Fibroblast of the conjunctiva (primary cell): ENCODE measurements at places on chromosomes 3 and 15.

- DNase-seq = no peak
These were observed 311.7 kb upstream of the SEMA6D start for GRCh38 chr15:47405365-47406162.

- DNase-seq = no peak
These were observed 3.9 kb downstream of the LXN start for GRCh38 chr3:158668506-158668905.

DNA sequence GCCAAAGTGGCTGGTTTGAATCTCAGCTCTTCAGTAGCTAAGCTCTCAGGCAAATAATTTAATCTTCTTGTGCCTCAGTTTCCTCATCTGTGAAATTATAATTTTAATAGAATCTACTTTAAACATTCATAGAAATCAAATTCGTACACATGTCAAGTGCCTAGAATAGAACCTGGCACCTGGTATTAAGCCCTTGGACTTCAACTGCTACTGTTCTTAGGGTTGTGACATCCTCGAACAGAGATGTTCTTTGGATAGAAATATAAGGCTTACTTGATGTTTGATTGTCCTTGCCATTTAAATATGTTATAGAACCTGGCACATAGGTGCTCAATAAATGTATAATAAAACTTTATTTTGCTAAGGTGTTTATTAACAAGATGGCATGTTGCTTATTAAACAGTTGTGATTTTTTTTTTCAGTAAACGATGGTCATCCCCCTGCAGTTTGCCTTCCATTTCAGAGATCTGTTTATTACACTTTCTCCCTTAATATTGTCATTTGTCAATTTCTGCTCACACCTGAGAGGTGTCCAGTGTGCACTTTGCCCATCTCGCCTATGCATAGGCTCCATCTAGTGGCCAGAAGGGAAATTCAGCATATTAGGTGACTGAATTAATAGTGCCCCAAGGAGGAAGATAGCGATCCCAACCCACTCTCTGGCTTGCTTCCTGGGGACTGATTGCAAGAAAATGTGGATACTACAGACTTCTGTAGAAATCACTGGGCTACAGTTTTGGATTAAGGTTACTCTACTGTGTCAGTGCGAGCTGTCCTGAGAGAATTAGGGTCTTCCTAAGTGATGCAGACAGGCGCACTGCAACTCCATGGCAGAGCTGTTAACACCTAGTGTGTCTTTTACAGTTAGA lies 10.7 kb downstream of the IGF1R start:
- no peak for DNase-seq

DNA sequence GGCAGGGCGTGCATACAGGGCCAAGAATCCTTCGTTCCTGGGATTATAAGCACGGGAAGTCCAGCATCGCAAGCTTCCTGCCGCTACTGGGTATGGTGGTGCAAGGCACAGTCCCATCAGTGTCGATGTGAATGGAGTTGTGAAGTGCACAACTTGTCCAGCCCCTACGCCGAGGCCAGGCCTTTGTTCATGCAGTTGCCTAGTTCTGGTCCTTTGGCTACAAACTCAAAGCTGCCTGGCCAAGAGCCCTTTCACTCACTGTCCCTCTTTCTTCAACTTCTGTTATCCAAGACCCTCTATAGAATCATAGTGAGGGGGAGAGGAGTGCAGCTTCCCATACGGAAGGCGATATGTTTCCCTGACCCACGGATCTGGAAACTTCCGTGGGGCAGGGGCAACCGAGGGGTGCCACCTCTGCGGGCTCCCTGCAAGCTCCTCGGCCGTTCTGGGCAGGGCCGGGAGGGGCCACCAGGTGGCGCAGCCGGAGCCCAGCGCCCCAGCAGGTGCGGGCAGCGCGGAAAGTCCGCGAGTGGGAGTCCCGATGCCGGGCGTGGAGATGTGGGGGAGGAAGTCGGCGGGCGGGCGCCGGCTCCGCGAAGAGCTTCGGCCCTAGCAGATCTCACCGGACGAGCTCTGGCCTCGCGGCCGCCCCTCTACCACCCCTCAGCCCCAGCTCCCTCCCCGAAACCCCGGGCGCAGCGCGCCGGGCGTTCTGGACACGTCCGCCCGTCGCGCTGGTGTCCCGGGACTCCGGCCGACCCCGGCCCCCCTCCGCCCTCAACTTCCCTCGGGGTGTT lies 693 bp downstream of the RASGRP1 start:
- DNase-seq = no peak

GRCh38 chr3:146747051-146747450 lies 141.9 kb upstream of the PLSCR5 start:
- no peak for DNase-seq

DNA sequence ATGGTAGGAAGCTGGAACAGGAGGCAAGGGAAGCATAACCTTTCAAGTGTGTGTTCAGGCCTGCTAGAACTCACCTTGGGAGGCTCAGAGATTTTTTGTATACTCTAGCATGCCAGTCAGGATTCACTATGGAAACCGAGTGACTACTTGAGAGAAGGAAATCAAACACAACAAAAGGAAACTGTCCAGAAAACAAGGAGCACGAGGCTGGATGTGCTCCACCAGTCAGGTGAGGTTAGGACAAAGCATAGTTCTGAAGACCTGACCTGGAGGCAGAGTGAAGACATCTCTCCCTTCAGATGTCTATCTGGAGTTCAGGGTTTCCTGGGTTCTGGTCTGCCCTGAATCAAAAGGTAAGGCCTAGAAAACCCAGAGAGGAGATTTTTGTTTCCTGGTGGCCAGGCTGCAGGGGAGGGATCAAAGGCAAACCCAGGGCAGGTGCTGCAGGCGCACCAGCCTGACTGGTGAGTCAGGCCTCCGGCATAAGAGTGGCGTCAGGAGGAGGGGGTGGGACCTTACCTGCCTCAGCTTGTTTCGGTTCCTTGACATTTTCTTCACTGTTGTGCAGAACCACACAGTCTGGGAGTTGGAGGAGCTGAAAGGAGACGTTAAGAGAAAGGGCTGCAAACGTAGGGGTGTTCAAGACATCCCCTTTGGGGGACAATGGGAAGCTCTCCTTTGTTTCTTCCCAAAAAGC lies 52.2 kb upstream of the OSBPL11 start:
- DNase-seq = no peak

DNA sequence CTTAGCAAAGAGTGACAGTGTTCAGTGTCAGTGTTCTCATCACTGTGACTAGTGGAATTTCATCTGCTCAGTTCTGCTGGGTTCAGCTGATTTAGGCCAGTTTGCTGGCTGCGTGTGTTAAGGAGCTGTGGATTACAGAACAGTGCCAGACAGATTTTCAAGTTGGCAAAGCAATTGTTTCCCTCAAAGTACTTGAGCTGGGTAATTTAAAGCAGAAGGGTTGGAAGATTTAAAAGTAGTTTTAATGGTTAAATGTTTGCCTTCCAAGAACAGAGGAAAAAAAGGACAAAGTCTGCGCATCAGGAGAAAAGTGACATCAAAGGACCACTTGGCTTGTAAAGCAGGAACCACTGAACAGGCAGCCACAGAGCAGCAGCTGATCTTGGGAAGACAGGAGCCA lies 8.7 kb downstream of the ESYT3 start:
- DNase-seq = no peak
